ENCODE measurements at places on chromosomes 6 and 20.
A peak's percentile ranks its signal among the peaks of the same experiment; 100 is the strongest.

DNA sequence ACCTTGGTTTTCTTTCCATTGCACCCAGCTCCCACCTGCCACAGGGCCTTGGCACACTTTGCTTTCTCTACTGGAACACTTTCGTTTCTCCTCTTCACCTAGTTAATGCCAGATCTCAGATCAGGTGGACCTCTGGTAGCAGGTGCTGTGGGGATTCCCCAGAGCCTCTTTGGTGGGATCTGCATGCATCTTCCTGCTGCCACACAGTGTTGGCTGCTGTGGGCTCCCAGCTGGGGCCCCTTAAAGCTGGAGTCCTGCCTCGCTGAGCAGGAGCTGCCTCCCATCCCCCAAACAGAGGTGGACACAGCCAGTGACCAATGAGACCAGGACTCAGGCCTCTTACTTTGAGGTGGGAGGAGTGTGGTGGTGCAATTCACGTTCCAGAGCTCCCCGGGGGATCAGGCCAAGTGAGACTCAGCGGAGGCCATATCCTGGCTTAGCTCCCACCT lies 28.4 kb downstream of the CEBPB start:
- no peak for DNase-seq

GRCh38 chr6:126180585-126180984 lies 159.3 kb upstream of the CENPW start:
- no peak for DNase-seq

GRCh38 chr20:61119794-61120410 lies 132.2 kb upstream of the CDH4 start:
- DNase-seq = no peak

DNA sequence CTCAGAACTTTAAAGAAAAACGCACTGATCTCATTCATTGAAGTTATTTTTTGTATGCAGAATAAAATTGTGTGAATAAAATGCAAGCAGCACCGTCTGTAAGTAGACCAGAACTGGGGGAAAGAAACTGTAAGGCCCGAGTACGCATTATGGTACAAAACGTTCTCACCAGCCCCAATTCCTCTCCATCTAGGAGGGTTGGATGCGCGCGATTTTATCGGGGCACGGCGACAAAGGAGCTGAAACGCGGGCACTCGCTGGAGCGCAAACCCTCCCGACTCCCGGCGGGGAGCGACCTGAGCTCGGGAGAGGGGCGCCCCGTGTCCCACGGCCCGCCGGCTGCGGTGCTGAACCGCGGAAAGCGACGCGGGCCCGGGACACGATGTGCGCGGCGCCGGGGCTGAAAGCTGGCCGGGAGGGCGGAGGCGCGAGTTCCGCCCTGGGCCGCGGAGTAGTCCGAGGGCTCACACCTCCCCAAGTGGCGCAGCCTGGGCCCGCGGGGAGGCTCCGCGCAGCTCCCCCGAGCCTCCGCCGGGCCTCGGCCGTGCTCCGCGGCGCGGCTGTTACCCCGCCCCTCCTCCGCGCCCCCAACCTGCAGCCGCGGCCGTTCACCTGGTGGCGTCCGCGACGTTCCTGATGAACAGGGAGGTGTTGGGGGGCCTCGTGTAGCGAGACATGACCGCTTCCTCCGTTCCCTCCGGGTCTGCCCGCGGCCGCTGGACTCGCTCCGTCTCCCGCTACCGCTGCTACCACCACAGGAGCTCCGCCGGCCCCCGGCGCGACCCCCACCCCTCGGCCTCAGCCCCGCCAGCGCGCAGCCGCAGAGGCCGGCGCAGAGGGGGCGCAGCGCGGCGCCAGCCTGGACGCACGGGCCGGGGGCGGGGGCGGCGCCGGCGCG lies at the start of gene SRSF12:
TSS of gene SRSF12 (minus strand) at position 861 of the 898 bp plus-strand sequence. CDS start at position 677, 184 bp downstream.
- no peak for DNase-seq

DNA sequence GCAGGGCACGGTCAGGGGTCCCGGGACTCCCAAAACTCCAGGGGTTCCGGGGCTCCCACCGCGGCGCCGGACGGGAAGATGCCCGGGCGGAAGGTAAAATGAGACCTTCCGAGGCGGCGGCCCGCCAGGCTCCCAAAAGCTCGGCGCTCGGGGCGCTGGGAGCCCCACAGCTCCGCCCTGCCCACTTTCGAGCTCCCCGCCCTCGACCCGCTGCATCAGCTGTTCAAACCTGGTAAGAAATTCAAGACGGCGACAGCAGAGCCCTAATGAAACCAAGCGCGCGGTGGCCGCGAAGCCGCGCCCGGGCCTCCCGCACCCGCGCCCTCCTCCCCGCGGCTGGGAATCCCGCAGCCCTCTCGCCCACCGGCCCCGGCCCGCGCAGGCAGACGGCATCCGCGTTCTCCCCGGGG lies 369 bp downstream of the SLC4A11 start:
- no peak for DNase-seq

- DNase-seq = no peak
These were observed 229.3 kb downstream of the RFPL4B start for GRCh38 chr6:112576423-112576822.

DNA sequence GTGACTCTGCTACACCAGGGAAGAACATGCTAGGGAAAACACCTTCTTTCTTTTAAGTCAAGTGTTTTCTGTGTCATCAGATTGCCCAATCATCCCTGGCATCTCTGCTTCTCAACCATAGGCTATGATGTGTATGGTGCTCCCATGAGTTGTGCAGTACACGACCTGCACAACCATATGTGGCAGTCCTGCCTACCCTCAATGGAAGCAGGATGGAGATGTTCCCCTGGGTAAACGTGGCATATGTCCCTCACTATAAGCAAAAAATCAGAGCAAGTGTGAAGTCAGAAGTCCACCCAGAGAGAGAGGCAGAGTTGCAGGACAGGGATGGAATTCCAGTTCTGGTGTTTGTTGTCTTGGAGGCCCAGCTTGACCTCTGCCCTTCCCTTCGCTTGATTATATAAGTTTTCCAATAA lies 10.3 kb upstream of the SNHG17 start:
- no peak for DNase-seq

GRCh38 chr6:106988664-106989063 lies 14.1 kb upstream of the CD24 start:
- no peak for DNase-seq

- DNase-seq = no peak
These were observed 178.4 kb upstream of the ARID1B start for GRCh38 chr6:156598855-156599180.

GRCh38 chr6:26019261-26019830 lies 56.7 kb downstream of the TRIM38 start:
- no peak for DNase-seq

GRCh38 chr6:42428326-42429041 lies 23.2 kb downstream of the TRERF1 start:
- no peak for DNase-seq

- no peak for DNase-seq
These were observed 10.7 kb upstream of the SLCO4A1 start for GRCh38 chr20:62631336-62632308.

GRCh38 chr20:51003753-51004152 lies 19.2 kb downstream of the KCNG1 start:
- no peak for DNase-seq

DNA sequence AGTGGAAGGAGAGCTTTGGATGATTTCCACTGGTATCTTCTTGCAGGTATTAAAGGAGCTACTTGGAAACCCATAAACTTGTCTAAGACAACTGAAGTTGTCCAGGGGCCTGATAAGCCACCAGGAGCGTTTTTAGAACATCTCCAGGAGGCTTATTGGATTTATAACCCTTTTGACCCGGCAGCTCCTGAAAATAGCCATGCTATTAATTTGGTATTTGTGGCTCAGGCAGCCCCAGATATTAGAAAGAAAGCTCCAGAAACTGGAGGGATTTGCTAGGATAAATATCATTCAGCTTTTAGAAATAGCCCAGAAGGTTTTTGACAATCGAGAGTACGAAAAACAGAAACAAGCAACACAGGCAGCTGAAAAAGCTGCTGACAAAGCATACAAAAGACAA lies 461.0 kb upstream of the HTR1E start:
- DNase-seq = no peak

- no peak for DNase-seq
These were observed 75.7 kb upstream of the RALY start for GRCh38 chr20:33917831-33918525.

- no peak for DNase-seq
These were observed 145.9 kb downstream of the CCDC170 start for GRCh38 chr6:151639750-151640149.

- peak; percentile 90 for DNase-seq
These were observed 470.3 kb upstream of the JARID2 start for GRCh38 chr6:14775528-14775927.

- DNase-seq = no peak
These were observed 312.3 kb downstream of the PRL start for GRCh38 chr6:21984561-21984960.

- DNase-seq = no peak
These were observed at the start of gene CLVS2 for GRCh38 chr6:122995921-122996793. TSS of gene CLVS2 (plus strand) at chr6:122996235. CDS start at chr6:122997778, 1,543 bp downstream.

DNA sequence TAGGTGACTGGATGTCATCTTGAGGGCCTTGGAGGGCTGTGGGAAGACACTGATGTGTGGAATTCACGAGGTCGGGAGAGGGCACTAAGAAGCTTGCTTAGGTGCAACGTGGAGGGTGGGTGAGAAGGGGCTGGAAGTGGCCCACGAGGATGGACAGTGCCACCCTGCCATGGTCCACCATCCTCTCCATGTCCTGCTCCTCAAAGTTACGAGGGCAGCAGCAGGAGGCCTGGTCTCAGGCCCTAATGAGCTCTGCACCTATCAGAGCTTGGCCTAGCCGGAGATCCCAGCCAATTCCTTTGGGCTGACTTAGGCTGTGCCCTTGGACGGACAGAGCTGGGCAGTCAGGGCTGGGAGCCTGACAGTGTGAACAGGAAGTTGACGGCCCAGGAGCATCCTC lies 27.8 kb upstream of the SCRT2 start:
- no peak for DNase-seq

- no peak for DNase-seq
These were observed 572.9 kb upstream of the NOX3 start for GRCh38 chr6:156028335-156029131.

- no peak for DNase-seq
These were observed 9.0 kb upstream of the GRM4 start for GRCh38 chr6:34154668-34155447.

DNA sequence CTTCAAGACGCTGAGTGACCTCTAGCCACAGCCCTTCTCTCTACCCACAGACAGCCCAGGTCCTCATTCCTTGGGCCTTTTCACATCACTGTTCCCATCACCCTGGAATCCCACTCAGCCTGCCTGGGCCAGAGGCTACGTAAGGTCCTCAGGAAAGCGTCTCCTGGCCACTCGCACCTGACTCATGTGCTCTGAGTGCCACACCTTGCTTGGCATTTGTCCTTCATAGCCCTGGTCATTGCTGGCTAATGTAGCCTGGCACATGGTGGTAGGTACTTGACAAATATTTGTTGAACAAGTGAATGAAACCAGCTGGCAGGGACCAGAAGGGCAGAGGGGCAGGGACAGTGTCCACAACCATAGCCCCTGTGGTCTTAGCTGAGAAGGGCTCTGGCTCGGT lies 50.6 kb upstream of the FANCE start:
- peak; percentile 61 for DNase-seq

DNA sequence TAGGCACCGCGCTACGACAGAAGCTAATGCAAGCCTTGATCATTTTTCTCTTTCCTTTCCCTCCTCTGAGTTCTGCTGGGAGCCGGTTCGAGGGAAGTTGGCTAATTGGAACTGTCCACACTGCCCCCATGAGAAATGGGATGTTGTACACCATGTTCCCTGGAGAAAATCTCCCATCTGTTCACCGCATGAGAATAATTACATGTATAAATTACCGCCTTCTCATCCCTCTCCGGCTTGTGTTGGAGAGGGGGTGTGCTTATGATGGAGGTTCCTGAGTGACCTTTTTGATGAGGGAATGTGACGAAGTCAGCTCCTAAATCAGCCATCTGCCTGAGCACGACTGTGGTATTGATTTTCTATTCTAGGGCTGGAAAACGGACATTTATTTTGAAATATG lies 320.2 kb upstream of the SULF2 start:
- DNase-seq = no peak

- no peak for DNase-seq
These were observed 77.6 kb upstream of the PMEPA1 start for GRCh38 chr20:57787151-57787989.

GRCh38 chr6:42754759-42755158 lies 8.9 kb upstream of the TBCC start:
- no peak for DNase-seq

DNA sequence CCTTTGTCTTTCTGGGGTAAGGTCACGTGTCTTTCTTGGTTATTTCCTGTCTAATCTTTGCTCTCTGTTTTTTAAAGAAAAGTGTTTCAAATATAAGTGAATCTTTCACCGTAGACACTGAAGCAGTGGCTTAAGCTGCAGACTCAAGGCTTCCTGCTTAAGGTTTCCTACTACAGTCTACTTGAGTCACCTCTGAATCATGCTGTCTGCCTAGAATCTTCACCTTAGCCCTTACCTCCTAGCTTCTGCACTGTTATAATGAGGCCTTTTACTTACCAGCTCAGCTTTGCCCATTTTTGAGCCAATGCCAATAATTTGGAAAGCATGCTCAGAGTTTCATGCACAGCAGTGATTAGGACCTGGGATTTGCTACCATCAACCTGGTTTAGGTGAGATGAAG lies 30.6 kb downstream of the ADGRF4 start:
- no peak for DNase-seq

GRCh38 chr6:41171908-41172307 lies 9.0 kb upstream of the TREM2 start:
- no peak for DNase-seq

DNA sequence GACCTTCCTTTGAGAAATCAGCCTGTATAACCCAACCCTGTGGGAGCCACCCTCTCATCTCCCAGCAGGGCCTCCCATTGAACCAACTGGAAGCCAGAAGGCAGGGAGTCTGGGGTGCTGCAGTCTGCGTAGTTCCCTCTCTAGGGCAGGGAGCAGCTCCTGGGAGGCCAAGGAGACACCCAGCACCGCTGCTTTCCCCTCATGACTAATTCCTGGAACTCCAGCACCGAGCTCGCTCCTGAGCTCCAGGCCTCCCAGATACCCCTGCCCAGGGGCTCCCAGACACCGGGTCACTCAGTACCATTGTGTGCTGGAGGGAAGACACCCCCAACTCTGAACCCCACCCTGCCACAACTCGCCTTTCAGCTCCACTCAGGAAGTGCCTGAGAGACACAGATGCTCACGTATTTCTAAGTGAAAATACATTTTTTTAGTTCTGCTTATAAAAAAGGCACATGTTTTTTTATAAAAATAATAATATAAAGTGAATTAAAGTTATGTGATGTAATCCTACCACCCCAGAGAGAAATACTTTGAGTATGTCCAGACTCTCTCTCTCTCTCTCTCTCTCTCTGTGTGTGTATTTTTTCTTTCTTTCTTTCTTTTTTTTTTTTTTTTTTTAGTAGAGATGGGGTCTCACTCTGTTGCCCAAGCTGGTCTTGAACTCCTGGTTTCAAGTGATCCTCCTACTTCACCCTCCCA lies 17.5 kb downstream of the PIM1 start:
- no peak for DNase-seq

- no peak for DNase-seq
These were observed 296.3 kb upstream of the JAG1 start for GRCh38 chr20:10970109-10970508.

- DNase-seq = no peak
These were observed 104.9 kb upstream of the PRDM1 start for GRCh38 chr6:105981002-105981887.

- DNase-seq = no peak
These were observed 64.5 kb downstream of the IPCEF1 start for GRCh38 chr6:154292066-154292465.

- no peak for DNase-seq
These were observed 2.2 kb downstream of the HSPA1B start for GRCh38 chr6:31829633-31830283.
